ENCODE measurements at places on chromosomes 4 and X.

DNA sequence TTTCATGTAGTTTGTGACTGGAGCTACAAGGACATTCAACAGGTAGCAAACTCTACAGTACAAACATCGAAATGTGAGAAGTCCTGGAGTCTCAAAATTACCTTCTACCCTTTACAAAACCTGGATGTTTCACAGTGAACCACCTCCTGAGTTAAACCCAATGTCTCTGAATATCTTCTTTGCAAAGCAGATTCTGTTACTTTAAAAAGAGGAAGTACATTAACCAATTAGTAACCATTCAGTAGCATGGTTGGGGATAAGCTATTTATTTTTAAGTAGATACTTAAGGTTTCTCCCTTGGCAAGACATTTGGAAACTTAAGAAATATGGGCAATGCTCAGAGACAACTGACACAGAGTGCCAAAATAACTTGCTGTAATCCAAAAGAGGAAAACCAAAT is 371.9 kb upstream of the NWD2 start:
- no peak for DNase-seq

DNA sequence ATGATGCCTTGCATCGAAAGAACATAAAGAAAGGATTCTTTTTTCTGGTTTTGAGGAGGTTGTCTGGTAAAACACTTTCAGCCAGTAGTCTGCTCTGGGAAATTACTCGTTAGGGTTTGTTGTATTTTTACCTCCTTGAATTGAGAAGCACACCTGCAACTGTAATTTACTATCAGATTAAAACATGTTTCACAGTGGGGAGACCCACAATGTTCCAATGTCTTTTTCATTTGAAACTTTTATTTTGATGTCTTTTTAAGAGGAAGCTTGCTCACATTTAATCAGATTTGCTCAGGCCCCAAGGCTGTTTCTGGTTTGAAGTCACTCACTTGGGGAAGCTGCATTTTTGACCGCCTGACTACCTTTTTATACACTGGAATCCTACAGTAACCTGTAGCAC is 12.0 kb downstream of the TMEM154 start:
- DNase-seq, result no peak

DNA sequence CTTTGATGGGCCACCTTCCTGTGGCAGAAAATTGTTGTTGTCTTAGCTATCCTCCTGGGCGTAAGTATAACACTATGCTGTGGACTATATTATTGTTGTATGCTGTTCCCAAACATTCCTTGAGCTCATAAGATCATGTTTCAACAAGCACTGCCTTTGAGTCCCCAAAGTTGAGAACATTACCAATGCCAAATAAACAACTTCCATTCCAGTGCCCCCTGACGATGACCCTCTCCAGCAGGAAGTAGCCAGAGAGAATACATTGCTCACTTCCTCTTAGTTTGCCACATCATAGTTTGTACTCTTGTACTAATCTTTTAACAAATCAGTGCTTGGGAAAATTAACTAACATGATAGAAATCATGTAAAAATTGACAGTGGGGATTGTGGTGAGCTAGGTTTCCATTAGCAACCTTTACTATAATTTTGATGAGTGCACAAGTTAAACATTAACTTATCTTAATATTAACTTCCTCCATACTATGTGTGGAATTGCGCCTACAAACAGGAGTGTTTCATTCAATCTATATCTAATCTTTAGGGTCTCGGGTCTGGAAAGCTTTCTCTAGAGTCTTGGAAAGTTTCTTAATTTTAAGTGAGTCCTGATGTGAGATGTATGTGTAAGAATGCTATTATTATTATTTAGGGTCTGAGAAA is 20.3 kb upstream of the DHX15 start:
- DNase-seq, result no peak

GRCh38 chrX:152641996-152642395 is 4.3 kb downstream of the GABRQ start:
- DNase-seq, result no peak
